Stimulated activated CD4-positive, alpha-beta T cell treated with anti-CD3 and anti-CD28 coated beads, Interleukin-2, amount 100 ng/mL, for 4 hours (primary cell): ENCODE measurements at places on chromosomes 3 and 15.

- DNase-seq: no peak
Observed at GRCh38 chr3:36992806-36993325, at the start of gene EPM2AIP1. Gene EPM2AIP1 (minus strand): TSS chr3:36993131. CDS start chr3:36993077, 54 bp downstream.

DNA sequence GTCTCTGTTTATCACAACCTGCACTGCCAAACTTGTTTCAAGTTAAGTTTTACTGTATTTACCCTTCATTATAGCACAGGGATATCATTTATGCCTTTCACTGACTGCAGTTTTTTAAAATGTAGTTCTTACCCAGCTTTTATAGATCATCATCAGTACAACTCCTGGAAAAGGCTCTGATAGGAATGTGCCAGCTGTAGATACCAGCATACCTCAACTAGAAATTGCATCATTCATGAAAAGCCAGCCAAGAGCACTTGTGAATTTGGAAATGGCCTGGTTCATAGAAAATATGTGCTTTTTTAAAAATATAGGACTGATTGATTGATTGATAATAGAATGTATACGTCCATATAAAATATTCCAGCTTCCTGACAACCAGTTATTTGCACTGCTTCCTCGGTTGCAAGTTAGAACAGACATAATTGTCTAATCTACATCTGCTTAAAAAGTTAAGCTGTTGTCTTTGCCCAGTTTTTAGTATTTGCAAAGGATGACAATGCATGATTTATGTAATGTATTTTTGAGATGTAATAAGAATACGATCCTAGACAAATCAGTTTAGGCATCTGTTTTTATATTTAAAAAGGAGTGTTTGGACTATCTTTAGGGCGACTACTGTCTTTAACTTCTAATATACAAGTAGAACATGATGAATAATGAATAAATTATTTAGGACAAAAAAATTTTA, 58.5 kb downstream of the DCUN1D1 start:
- no peak for DNase-seq

GRCh38 chr3:104763007-104763406, 603.7 kb upstream of the ALCAM start:
- DNase-seq: no peak

DNA sequence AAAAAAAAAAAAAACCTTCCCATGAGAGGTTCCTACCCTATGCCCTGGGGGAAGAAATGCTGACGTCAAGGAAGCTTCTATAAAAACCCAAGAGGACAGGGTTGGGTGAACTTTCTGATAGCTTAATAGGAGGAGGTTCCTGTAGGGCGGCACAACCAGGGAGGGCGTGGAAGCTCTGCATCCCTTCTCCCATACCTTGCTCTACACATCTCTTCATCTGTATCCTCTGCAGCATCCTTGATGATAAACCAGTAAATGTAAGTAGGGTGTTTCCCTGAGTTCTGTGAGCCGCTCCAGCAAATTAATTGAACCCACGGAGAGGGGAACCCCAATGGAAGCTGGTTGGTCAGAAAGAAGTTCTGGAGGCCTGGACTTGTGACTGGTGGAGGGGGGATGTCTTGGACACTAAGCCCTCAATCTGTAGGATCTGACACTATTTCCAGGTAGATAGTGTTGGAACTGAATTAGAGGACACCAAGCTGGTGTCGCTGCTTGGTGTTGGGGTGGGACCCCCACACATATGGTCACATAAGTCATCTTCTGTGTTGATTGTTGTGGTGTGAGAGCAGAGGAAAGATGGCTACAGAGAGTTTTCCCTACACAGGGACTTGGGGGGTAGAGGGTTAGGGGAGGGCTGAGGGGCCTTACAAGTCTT, 91.5 kb downstream of the ST6GAL1 start:
- no peak for DNase-seq

GRCh38 chr3:114154321-114154821, 24.5 kb downstream of the DRD3 start:
- no peak for DNase-seq

DNA sequence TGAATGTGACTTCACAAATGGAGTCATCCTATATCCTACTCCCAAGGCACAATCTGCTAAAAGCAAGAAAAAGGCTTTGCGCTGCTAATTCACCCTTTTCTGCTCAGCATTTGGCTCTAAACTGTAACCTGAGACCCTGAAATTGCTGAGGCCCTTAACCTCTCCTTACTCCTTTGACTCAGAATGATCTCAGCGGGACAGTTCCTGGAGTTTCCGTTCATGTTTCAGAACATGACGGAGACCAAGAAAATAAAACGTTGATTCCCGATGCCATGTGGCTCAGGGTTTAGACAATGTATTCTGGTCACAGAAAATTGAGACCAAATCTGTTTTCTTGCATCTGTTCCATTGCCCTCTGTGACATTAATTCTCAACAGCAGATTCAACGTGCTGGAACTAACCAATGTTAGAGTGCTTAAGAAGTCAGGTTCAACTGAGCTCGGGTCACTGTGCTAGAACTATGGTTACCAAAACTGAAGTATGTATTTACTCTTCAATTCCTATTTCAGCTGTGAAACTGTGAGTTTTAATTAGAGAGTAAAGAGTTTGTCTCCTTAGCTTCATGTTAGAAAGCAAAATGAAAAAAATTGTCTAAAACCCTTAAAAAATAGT, 45.4 kb upstream of the TMC3 start:
- no peak for DNase-seq

GRCh38 chr3:133256787-133257483, 142.9 kb upstream of the BFSP2 start:
- no peak for DNase-seq

- no peak for DNase-seq
Observed at GRCh38 chr15:40909662-40910630, 15.7 kb downstream of the VPS18 start.
